ENCODE measurements at places on chromosomes 3 and 15.

GRCh38 chr3:45760878-45761711 is 35.2 kb downstream of the SLC6A20 start:
- no peak for DNase-seq

DNA sequence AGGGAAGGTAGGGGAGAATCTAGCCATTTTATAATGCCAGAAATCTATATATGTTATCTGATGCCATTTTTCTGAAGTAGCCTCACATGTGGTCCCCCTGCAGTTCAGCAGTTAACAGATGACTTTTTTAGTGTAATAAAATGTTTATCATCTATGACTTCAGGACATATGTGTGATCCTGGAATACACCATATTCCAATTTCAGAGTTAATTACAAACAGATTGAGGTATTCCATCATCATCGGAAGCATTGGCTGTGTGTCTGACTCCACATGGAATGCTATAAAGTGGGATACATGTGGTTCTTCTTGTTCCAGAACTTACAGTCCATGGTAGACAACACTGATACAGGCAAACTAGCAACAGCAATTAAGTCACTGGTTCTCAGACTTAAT is 45.9 kb upstream of the LIMD1 start:
- no peak for DNase-seq

DNA sequence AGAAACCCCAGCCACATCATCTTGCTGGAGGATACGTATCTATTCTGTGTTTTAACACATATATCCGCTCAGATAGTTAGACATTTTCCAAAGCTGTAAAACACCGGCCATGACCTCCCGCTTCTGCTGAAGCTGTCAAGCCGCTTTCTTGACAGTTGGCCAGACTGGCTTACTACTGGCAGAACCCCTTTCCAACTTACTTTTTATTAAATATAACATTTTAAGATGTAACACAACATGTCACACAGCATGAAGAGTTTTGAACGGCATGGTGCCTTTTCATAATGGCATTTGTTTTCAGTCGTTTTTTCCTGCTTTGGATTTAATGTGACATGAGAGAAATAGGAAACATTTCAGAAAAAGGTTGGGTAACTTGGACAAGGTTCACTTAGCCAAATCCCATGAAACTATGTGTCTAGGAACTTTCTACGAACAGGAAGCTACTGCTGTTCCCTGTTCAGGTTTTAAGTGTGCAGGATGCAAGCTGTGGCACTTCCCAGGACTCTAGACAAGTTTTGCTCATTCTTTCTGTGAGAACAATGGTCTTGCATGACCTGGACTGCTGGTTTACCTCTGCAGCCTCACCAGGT is 281.4 kb downstream of the THSD4 start:
- no peak for DNase-seq

DNA sequence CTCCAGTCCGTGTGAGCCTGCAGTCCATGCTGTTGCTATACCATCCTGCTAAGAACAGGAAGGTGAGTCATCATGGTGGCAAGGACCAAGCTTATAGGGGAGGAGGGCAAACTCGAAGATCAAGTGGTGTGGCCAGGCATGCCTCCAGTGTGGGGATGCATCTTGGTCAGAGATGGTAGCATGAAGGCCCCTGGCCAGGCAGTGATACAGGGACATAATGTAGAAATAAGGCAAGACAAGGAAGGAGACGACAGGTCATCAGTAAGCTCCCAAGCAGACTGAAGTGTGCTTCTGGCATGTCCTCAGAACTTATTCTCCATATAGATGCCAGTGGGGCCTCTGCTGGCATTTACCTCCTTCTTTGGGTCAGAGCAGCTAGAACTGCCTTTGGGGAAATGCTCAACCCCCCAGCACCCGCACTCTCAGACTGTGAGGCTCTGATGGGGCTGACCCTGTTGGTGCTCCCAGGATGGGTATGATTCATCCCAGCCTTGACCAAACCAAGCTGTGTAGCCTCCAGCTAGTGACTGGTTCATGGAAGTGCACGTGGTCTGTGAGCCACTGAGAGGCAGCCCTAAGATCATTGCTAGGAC is 52.5 kb upstream of the ATP2B2 start:
- peak; percentile 80 for DNase-seq

- no peak for DNase-seq
Observed at GRCh38 chr15:52368402-52368801, 72.8 kb upstream of the MYO5C start.

- DNase-seq = no peak
Observed at GRCh38 chr15:60764408-60764963, 285.5 kb upstream of the ICE2 start.

DNA sequence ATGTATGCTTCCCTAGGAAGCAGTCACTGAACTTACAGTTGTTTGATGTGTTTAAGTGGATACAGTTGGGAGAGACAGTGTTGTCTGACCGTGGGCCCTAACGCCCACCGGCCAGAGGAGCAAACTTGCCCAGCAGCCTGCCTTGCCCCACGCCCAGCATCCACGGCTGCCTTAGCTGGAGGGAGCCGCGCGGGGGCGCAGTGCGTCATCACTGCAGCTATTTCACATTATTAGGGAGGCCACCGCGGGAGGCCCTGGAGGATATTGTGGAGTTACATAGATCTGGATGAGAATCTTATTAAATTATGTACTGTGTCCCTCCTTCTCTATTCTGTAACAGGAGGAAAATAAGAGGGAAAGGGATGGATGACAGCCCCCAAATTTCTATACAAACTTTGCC is 267.2 kb downstream of the GABRG3 start:
- no peak for DNase-seq

GRCh38 chr3:175326041-175326440 is 466.9 kb downstream of the NAALADL2 start:
- DNase-seq = no peak

DNA sequence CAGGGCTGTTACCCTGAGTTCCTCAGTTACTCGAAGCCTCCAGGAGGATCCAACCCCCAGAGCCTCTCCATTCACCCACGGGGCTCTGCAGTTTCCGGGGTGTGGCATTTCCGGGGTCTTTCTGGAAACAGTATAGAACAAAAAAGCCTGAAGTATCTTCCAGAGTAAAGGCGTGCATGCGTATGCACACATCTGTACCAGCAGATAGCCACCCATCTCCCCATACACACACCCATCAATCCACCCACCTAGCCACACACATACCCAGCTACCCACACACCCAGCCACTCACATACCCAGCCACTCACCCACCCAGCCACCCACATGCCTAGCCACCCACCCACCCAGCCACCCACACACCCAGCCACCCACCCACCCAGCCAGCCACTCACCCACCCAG is 2.9 kb upstream of the DNAJB8 start:
- DNase-seq = no peak

- no peak for DNase-seq
Observed at GRCh38 chr15:85302271-85302670, 78.1 kb upstream of the AKAP13 start.

DNA sequence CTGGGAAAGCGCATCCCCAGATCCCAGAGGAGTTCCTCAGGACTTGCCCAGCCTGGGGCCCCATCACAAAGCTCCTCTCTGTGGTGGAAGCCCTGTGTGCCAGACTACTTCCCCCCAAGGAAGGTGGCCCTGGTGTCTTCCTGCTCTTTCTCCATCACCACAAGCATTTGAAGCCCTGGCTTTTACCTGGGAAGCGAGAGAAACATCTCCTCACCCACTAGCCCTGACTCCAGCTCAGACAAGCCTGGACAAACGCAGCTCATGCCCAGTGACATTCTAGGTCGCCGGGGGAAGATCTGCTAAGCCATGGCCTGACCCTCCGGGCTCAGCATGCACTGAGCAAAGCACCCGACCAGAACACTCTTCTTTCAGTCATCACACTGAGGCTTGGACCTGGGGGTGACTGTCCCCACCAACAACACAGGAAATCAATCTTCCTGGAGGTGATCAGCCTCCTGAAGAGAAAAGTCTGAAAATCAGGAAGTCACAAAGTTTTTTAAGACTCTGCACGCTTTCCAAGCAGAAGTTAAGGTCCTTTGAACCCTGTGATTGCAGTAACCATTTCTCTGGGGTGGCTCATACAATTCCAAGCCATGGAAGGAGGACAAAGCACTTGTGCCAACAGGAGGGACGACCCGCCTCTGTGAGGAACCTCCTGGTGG is 40.8 kb downstream of the KLHL25 start:
- peak; percentile 53 for DNase-seq

DNA sequence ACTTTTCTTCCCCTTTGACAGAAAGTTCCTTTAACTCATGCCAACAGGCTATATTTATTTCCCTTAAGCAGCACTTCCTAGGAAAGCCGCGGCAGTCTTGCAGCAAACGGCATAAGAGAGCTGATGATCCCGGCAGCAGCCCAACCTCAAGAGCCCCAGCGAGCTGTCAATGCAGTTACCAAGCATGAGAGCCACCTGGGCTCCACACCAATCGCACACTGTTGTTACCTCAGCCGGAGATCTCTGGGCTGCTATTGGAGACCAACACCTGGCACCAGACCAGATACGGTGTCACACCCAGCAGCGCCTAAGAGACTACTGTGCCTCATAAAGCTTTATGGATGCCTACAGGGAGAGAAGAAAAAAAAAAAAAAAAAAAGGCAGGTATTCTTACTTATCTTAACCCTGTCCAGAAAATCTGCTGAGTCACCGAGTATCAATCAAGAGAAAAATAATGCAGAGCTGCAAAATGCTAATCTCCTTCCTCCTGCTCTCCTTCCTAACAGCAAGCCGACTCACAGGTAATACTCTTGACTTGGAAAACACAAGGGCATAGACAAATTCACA is 11.7 kb downstream of the ABCC5 start:
- DNase-seq = no peak

DNA sequence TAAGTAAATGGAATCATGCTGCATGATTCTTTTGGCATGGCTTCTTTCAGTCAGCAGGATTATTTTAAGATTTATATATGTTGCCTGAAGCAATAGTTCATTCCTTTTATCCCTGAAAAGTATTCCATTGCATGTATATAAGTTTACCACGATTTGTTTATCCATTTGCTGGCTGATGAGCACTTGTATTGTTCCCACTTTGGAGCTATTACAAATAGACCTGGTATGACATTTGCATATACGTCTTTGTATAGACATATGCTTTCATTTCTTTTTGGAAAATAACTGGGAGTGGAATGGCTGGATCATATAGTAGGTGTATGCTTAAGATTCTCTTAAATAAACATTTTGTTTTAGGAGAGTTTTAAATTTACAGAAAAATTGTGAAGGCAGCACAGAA is 79.3 kb upstream of the CBLB start:
- no peak for DNase-seq

DNA sequence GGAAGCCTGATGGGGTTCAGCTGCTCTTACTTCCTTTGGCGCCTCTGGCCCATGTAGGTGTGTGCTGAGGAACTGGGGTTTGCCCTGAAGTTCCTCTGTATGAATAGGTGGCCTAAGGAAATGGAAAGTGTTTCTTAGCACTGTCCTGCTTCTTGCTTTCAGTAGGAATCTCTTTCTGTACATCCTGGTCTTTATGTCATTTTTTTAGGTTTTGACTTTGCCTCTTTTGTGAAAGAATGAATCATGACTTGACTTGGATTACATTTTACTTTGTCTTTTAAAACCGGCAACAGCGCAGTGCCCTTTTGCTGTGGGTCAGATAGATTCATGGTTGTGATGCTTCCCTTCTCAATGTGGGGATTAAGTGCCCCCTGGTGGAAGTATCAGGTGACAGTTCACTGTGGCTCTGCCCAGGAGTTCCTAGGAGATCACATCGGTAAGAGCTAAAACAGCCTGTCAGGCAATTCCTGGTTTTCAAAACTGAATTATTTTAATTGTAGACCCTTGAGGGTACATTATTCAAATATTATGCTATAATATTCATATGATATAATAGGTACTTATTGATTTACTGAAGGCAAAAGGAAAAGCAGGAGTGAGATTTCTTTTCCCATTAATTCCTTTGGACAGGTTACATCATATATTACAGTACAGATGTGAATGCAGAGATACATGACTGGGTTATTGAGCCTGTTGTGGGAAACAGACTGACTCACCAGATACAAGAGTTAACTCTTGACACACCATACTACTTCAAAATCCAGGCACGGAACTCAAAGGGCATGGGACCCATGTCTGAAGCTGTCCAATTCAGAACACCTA is 95.4 kb downstream of the HCN4 start:
- no peak for DNase-seq

- no peak for DNase-seq
Observed at GRCh38 chr15:40501487-40501886, 30.7 kb downstream of the CHST14 start.

GRCh38 chr3:140378571-140379340 is 299.1 kb upstream of the TRIM42 start:
- DNase-seq = no peak

- DNase-seq = no peak
Observed at GRCh38 chr3:178059836-178060235, 476.4 kb upstream of the KCNMB2 start.

DNA sequence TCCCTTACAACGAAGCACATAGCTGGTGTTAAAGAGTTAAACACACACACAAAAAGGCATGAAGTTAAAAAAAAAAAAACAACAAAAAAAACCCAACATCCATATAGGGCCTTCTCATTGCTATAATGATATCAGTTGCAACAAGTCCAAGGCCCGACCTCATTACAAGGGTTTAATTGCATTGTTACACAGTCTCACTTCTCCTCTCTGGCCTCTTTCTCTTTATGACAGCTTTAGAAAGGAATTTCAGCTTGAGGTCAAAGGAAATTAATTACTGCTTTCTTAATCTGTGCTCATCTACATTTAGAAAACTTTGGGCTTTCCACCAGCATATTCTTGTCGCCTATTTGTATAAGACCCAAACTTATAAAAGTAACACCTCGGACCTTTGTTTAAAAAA is 342.1 kb downstream of the NR2F2 start:
- no peak for DNase-seq

GRCh38 chr3:186320862-186321568 is 41.0 kb downstream of the DGKG start:
- DNase-seq = no peak

- DNase-seq = no peak
Observed at GRCh38 chr3:66638717-66639116, 137.9 kb upstream of the LRIG1 start.

- no peak for DNase-seq
Observed at GRCh38 chr3:120258009-120258408, 27.0 kb downstream of the GPR156 start.

- DNase-seq = no peak
Observed at GRCh38 chr15:97215629-97216028, 744.9 kb upstream of the ARRDC4 start.

DNA sequence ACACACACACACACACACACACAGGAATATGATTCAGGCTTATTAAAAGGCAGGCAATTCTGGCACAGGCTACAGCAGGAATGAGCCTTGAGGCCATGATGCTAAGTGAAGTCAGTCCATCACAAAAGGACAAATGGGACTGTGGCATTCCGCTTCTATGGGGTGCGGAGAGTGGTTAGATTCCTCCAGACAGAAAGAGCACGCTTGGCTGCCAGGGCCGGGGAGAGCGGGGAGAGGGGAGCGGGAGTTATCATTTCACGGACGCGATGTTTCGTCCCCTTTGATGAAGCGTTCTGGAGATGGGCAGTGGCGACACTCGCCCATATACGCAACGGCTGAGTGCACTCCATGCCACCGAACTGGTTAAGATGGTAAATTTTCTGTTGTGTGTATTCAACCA is 58.5 kb upstream of the FAM174B start:
- DNase-seq = no peak

- no peak for DNase-seq
Observed at GRCh38 chr15:57692709-57693108, 13.8 kb upstream of the POLR2M start.

GRCh38 chr3:29169451-29169850 is 111.4 kb upstream of the RBMS3 start:
- DNase-seq = no peak
